ENCODE measurements at places on chromosomes 4 and X. TPM values are rescaled to one million over a fixed set of nuclear protein-coding genes. Genes with fewer than 3 reads are reported as not detected.

The CENPE gene
- 1.5 TPM for total RNA-seq

The OTUD6A gene
- not detected for total RNA-seq

The SLITRK2 gene
- 0.66 TPM for total RNA-seq

The CXCL3 gene
- total RNA-seq: 2.5 TPM

The KLHL13 gene
- 22.5 TPM for total RNA-seq

The SORCS2 gene
- total RNA-seq: 0.17 TPM

The ENPP6 gene
- total RNA-seq: 0.17 TPM

The FAM149A gene
- total RNA-seq: 9.4 TPM

The MMRN1 gene
- total RNA-seq: under 0.01 TPM

The RAB9B gene
- total RNA-seq: 0.77 TPM

The CXCL10 gene
- total RNA-seq: 0.33 TPM

The MUC7 gene
- not detected for total RNA-seq

The FRMD7 gene
- 0.26 TPM for total RNA-seq

The TAPT1 gene
- 15.9 TPM for total RNA-seq

The BEX5 gene
- total RNA-seq: not detected

The ZNF81 gene
- 5.6 TPM for total RNA-seq

The NHS gene
- total RNA-seq: 3.8 TPM

The EXOSC9 gene
- 15.5 TPM for total RNA-seq

The LINC00632 gene
- total RNA-seq: 2.1 TPM

The FAM241A gene
- total RNA-seq: 1.2 TPM

The RPS6KA6 gene
- total RNA-seq: 3.3 TPM

The CYLC1 gene
- total RNA-seq: not detected

The FRAS1 gene
- 1.8 TPM for total RNA-seq

The SSX4B gene
- total RNA-seq: not detected

The ABCE1 gene
- 76.8 TPM for total RNA-seq

The SMIM43 gene
- 0.83 TPM for total RNA-seq

The SH3D19 gene
- total RNA-seq: 31.4 TPM

The MAGEB17 gene
- not detected for total RNA-seq

The GLUD2 gene
- 1.8 TPM for total RNA-seq

The ING2 gene
- 5.4 TPM for total RNA-seq

The LCORL gene
- total RNA-seq: 13.5 TPM

The DRD5 gene
- not detected for total RNA-seq

The NRK gene
- total RNA-seq: 0.77 TPM

The PFKFB1 gene
- total RNA-seq: not detected

The ARHGAP10 gene
- 35.8 TPM for total RNA-seq

The XAGE2 gene
- total RNA-seq: not detected

The TMEM31 gene
- total RNA-seq: not detected

The GIMD1 gene
- not detected for total RNA-seq

The USP17L17 gene
- total RNA-seq: not detected

The MAGEA2B gene
- total RNA-seq: not detected

The CUL4B gene
- total RNA-seq: 39.3 TPM

The LRIT3 gene
- under 0.01 TPM for total RNA-seq

The BBS7 gene
- total RNA-seq: 22.5 TPM

The ARHGAP6 gene
- total RNA-seq: 6.9 TPM

The TMPRSS11F gene
- not detected for total RNA-seq

The TCEAL5 gene
- total RNA-seq: not detected

The TRAM1L1 gene
- 5.0 TPM for total RNA-seq
